ENCODE measurements at places on chromosomes 3 and 15.

- DNase-seq, result no peak
Measured at GRCh38 chr3:172856795-172857742, 106.5 kb downstream of the ECT2 start.

- no peak for DNase-seq
Measured at GRCh38 chr3:17707813-17708543, 34.5 kb downstream of the TBC1D5 start.

DNA sequence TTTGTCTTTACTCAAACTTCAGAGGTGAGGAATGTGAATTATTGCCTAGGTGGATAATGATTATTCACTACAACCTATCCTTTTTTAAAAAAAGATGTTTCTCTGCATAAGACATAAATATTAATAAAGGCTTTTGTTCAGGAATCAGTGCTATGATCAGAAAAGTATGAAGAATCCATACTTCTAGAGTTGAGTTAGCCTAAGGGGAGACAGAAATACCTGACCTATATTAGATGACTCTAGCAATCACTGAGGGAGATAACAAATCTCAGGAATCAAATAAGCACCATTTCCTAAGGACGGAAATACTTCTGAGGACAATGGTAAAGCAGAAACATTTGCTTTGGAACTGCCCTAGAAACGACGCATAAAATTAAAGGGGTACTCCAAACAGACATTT, 763.8 kb downstream of the GBE1 start:
- no peak for DNase-seq

GRCh38 chr3:35223632-35224394, 415.5 kb upstream of the ARPP21 start:
- DNase-seq, result no peak

- no peak for DNase-seq
Measured at GRCh38 chr3:5531741-5532290, 344.3 kb downstream of the EDEM1 start.

GRCh38 chr3:49523756-49524747, 30.2 kb upstream of the BSN start:
- DNase-seq, result no peak

DNA sequence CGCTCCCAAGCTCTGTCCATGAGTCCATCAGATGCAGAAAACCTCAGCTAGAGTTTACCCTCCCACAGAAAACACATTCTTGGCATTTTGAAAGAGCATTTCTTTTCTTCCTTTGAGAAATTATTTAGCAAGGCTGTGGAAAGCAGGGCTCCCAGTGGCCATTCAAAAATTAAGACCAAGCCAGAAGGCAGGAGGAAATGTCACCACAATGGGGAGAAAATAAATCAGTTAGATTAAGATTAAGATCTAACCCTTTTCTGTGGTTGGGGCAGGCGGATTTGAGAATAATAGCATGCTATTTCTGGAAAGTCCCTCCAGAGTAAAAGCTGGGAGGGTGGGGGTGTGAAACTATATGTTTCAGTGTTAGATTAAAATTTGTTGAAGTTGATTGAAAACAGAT, 20.2 kb downstream of the LRIG1 start:
- DNase-seq, result no peak

DNA sequence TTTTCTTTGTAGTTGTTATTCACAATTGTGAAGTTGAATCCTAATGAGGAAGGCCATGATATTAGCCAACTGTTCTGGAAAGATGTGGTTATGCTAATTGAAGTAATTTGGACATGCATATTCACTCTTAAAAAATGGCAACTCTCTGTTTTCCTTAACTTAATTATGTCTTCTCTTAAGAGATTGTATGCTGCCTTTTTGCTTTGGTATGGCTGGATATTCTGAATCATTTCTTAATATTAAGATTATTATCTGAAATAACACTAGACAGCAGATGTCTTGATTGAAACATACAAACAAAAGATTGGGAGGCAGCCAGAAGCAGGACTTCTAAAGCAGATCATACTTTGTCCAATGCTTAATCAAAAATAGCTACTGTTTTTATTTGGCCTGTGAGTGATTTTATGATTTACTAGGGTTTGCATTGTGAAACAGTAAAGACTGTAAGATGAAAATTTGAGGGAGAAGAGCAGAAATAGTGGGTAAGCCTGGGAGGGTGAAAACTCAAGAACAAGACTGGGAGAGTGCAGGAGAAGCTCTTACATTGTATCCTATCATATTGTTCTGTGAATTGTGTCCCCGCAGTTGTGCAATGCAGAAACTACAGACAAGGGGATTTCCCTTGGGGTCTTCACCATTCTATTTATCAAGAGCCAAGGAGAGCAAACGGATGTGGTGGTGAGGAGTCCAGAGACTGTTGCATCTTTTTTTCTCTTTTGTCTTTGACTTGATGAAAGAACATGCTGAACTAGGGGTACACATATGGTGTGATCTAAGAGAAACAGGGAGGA, 554.8 kb downstream of the TUSC7 start:
- DNase-seq, result no peak

GRCh38 chr3:99875581-99875928, 57.9 kb downstream of the CMSS1 start:
- no peak for DNase-seq

DNA sequence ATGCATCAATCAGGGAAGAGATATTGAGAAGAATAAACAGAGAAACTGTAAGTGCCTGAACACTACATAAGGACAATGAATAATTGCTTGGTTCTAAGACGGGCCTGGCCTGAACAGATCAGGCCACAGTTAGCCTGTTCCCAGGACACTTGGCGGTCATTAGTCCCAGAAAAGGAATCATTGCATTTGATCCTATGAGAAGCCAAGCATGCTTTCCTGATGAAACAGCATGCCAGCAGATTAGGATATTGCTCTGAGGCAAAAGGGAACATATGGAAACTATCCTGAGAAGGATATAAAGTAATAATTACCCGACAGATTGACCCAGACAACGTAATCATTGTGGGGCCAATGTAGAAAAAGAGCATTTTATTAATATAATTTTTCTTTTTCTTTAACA, 51.9 kb downstream of the STRIT1 start:
- DNase-seq, result no peak

- DNase-seq, result no peak
Measured at GRCh38 chr15:68712886-68713285, 107.8 kb downstream of the ANP32A start.

DNA sequence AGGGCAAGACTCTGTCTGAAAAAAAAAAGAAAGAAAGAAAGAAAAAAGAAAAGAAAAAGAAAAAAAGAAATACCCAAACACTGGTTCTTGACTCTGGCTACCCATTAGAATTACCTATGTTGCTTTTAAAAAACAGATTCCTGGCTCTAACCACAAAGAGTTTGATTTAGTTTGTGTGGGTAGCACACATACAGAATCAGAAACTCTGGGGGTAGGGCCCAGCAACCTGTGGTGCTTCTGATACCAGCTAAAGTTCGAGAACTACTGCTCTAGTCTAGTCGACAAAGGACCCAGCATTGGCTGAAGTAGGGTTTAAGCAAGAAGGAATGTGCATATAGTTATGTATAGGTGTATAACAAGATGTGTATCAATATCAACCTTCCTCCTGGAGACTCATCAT, 392.7 kb downstream of the EFHB start:
- no peak for DNase-seq

- no peak for DNase-seq
Measured at GRCh38 chr15:75063889-75064288, 40.5 kb downstream of the PPCDC start.

DNA sequence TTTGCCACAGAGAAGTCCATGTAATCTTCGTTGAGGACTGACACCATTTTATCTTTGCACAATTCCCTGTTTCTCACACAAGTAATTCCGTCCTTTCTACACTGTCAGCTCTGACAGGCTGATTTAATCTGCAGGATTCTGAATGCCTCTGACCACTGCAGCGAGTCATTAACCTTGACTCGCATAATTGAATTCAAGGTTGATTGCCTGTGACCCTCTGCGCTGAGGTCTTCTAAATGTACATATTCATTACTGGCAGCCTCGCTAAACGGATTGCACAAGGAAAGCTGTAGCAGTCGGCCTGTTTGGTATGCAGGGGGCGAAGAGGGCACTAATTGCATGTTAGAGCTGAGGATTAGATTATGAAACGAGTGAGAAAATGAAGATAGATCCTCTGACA, 147.8 kb downstream of the SHOX2 start:
- DNase-seq, result no peak

GRCh38 chr3:24420224-24420623, 74.4 kb downstream of the THRB start:
- DNase-seq, result no peak

GRCh38 chr15:60358935-60359682, 38.7 kb downstream of the ANXA2 start:
- no peak for DNase-seq

GRCh38 chr3:177249203-177249602, 51.9 kb upstream of the TBL1XR1 start:
- DNase-seq, result no peak

DNA sequence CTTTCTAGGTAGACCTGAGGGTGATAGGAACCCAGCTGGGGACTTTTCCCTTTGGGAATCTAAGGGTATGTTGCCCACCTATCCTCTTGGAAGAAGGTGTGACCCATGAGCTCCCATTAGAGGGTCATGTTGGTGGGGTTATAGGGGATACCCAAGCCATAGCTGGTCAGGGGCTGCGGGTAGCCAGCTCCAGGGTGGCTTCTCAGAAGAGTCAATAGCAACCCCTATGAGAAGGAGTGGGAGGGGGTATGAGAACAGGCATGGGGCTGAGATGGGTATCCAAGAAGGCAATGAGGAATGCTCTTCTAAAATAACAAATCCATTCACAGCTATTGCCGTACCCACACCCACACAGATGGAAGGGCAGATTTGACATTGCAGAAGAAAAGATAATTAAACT, 217.8 kb downstream of the UACA start:
- no peak for DNase-seq

GRCh38 chr15:78716651-78717050, 75.6 kb upstream of the CHRNB4 start:
- DNase-seq, result no peak

DNA sequence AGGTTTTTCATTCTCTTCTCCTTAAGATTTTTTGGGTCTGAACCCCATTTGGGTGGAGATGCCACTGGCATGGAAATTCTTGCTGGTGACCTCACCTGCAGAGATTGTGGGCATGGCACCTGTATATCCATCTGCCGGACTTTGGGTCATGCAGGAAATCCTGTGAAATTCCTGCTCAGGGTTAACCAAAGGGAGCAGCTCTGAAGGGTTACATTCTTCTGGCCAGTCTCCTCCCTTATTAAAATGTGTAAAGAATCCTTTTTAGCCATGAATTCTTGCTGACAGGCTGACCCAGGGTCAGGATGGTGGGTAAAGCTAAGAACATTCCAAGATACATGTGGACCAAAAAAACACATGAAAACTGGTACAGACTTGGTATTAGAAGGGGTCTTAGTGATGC, 27.4 kb downstream of the ARHGEF26 start:
- no peak for DNase-seq

GRCh38 chr3:22491344-22491743, 711.8 kb upstream of the UBE2E2 start:
- no peak for DNase-seq

DNA sequence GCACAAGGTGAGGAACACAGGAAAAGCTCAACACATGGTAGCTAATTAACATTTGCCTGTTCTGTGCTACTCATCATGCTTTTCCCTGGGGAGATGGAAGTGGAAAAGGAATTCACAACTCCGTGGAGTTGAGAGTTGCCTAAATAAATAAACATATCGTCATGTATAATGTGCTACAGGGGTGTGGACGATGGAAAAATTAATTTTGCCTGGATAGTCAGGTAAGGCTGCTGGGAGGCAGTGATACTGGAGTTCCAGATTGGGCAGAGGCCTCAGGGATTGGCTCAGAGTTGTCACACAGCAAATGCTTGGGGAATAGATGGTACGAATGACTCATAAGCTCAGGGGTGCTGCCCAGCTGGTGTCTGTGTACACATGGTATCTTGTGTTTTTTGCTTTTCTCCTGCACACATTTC, 3.1 kb upstream of the ABHD6 start:
- DNase-seq, result no peak

DNA sequence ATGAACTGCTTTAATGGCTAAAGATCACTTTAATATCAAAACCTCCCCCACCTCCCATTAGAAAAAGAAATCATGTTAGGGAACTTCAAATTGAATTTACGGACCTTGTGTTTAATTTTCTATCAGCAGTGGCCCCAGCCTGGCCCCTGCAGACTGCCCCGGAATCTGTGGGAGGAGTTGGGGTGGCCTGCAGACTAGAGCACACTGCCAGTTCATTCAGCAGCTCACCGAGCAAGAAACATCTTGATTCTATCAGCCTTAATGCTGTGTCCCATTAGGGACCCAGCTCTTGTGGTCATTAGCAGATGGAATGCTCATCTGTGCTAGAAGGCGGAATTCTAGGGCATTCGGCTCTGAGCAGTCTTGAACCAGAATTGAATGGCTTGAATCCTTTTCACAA, 54.2 kb downstream of the FLNB start:
- DNase-seq, result no peak

DNA sequence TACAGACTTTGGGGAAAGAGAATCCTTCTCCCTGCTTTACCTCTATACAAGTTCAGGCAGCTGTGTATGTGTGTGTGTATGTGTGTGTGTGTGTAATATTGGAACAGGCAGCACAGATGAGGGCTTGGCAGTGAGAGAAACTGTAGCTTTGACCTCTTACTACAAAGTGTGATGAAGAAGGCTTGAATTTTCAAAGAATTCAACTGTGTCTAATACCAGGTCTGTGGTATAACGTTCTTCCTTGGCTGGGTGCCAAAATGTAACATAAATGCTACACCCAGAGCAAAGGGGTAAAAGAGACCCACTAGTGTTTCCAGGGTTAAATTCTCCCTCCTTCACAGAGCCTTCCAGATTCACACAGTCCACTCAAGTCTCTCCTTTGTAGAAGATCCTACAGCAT, 51.1 kb downstream of the CHST2 start:
- DNase-seq, result no peak

DNA sequence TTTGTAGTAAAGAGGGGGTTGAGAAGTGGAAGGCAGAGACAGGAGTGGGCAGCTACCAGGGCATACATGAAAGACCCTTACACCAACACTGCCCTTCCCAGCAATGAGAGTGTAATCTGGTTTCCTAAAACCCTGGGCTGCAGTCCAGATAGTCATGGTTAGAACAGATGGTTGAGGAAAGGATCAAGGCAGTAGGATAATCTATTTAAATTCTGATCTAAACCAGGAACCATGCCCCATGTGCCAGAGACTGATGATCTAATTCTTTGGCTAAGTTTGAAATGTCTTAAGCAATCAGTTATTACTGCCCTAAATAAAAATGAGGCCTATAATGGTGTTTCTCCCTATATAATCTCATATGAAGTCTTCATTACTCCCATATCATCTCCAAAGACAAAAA, 59.6 kb downstream of the PRTG start:
- DNase-seq, result no peak

DNA sequence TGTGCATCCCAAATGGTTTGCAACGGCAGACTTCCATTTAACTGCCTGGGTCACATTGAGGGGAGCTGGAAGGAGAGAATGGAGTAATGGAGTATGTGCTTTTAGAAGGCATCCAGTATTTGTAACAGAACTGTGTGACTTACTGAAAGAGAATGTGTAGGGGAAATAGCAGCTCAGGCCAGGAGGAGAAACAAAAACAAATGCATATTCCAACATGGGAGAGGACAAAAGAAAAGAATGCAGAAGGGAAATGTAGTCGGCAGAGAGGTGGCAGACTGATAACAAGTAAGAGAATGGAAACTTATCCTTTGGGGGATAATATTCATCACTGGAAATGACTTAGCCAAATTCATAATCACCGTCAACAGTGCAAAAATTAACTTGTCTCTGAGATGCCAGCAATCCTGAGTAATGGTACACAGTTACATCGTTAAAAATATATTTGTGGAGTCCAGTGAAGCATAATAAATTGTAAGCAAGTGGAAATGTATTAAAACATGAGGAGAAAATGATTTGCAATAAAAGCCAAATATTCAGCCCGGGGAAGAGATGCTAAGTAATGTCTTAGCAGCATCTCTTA, 294.9 kb upstream of the SGO1 start:
- no peak for DNase-seq
